ENCODE measurements at places on chromosomes 2 and 18.

GRCh38 chr2:222313816-222314215, 15.0 kb upstream of the PAX3 start:
- DNase-seq, result no peak

- no peak for DNase-seq
These were observed 15.5 kb upstream of the CDC42EP3 start for GRCh38 chr2:37686792-37687526.

DNA sequence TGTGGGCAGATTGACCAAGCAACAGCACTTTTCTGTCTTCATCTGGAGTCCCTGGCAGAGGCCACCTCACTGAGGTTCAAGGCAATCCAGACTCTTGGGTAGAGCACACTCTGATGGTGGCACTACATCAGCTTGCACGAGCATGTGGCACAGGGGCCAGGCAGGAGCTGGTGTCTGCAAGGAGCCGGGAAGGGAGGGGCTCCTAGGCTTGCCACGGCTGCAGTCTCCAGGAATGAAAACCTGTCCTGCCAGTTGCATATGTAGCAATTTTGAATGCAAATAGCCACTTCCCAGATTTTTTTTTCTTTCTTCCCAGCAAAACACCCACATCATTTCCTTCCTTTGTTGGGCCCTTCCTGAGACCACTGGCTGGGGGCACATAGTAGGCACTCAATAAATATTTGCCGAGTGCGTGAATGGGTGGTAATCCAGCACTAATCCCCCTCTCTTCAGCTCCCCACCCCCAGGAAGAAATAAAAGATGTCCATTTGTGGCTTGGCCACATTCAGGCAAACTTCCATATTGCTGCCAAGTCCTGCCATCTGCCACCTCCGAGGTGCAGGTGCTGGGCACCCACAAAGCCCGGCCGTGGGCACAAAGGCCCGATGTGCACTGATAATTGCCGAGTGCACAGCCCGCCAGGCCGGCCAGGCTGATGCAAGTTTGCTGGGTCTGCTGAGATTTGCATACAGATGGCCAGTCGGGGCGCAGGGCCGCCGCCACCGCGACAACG, 72.4 kb downstream of the MYCN start:
- no peak for DNase-seq

- DNase-seq, result peak; percentile 13
These were observed 80.1 kb downstream of the GALNT1 start for GRCh38 chr18:35661483-35662146.

- DNase-seq, result peak; percentile 60
These were observed 118.6 kb downstream of the RBMS1 start for GRCh38 chr2:160375037-160375436.

- no peak for DNase-seq
These were observed 363.6 kb downstream of the LPIN1 start for GRCh38 chr2:12110074-12110473.

- no peak for DNase-seq
These were observed 12.4 kb upstream of the GPD2 start for GRCh38 chr2:156423674-156424282.

DNA sequence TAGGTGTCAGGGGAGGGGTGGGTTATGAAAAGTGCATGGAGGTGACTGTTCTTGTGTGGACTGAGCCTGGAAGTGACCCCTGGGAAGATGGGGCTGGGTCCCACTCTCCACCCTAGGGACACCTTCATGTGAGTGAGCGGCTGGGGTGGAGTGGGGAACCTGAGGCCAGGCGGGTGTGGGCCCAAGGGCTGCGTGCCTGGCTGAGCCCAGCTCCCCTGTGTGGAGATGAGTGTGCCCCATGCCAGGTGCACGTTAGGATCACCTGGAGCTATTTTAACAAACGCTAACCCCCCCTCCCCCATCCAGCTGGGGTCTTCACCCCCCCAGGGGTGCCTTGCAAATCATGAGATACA, 26.5 kb downstream of the ZAP70 start:
- no peak for DNase-seq

DNA sequence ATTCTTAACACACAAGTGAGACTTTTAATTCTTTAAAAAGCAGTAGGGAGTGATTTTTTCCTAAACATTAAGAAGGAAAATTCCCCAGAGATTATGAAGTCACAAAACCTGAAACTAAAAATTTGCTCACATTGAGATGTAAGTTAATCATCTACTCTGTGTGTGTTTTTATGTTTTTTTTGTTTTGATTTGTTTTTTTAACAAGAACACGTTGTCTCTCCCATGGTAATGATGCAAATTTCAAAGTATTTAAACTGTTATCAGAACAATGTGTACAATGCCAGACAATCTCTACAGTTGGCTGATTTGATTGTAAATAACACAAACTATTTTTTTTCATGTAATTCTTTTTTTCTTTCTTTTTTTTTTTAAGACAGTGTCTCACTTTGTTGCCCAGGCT, 71.5 kb downstream of the COLEC12 start:
- DNase-seq, result no peak

GRCh38 chr18:3869848-3870247, 419.9 kb downstream of the TGIF1 start:
- DNase-seq, result peak; percentile 65

- peak; percentile 81 for DNase-seq
These were observed 162.2 kb upstream of the TACR1 start for GRCh38 chr2:75361486-75361885.

- no peak for DNase-seq
These were observed 71.3 kb upstream of the ZNF532 start for GRCh38 chr18:58793361-58793760.

GRCh38 chr18:58562999-58563667, 65.8 kb downstream of the ALPK2 start:
- DNase-seq, result no peak

- no peak for DNase-seq
These were observed 61.3 kb downstream of the UBE2E3 start for GRCh38 chr2:181041661-181042060.

DNA sequence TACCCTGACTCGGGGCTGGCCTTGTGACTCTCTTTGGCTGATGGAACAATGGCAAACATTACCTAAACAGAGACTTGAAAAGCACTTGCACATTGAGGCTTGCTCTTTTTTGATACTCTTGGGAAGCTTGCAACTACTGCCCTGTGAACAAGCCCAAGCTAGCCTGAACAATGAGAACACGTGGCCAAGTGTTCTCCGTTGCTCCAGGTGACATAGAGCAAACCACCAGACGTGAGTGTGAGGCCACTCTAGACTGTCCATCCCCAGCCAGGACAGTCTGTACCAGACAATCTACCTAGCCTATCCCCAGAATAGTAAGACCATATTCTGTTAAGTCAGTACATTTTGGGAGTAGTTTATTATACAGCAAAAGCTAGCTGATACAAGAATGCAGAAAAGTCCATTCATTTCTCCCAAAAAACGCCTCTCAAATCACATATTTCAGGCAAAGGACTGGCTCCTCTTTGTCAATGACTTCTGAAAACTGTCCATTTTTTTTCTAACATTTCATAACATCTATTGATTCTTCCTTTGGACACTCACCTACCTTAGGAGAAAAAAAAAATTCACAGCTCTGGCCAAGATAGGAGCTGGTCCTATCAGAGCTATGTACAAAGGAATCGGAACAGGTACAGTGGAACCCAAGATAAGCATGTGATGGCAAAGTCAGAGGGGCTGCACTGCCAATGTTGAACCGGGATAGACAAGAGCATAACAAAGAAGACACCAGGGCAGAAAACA, 142.1 kb upstream of the PKDCC start:
- no peak for DNase-seq

- DNase-seq, result no peak
These were observed 102.4 kb downstream of the COL3A1 start for GRCh38 chr2:189076572-189076971.

DNA sequence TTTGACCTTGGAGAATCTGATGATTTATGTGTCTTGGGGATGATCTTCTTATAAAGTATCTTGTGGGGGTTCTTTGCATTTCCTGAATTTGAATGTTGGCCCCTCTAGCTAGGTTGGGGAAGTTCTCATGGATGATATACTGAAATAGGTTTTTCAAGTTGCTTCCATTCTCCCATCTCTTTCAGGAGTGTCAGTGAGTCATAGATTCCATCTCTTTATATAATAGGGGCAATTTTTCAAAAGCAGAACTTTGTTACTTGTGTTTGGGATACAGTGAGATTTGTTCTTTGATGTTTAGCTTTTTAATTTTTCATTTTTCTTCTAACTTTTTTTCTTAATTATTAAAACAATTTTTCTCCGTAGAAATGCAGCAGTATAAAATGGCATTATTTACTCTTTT, 19.4 kb downstream of the TMEM87B start:
- no peak for DNase-seq

All from hematopoietic multipotent progenitor cell treated with erythropoietin and hydrocortisone succinate and interleukin-3 and kit ligand, for 8 days (in vitro differentiated cells).